Thoracic aorta (tissue), 2 donors: ENCODE measurements at places on chromosomes 1 and 21. TPM values are rescaled to one million over a fixed set of nuclear protein-coding genes. Genes with fewer than 3 reads are reported as not detected.

GRCh38 chr1:42152119-42152518, 1.1 kb upstream of the GUCA2B start:
- H3K27me3 ChIP-seq: no peaks in the 10 kb centered on the region
- H3K4me1 ChIP-seq: no peaks in the 10 kb centered on the region
- H3K27ac ChIP-seq: no peak overlapping the region
- no peaks in the 10 kb centered on the region for H3K36me3 ChIP-seq
- no peak for DNase-seq

DNA sequence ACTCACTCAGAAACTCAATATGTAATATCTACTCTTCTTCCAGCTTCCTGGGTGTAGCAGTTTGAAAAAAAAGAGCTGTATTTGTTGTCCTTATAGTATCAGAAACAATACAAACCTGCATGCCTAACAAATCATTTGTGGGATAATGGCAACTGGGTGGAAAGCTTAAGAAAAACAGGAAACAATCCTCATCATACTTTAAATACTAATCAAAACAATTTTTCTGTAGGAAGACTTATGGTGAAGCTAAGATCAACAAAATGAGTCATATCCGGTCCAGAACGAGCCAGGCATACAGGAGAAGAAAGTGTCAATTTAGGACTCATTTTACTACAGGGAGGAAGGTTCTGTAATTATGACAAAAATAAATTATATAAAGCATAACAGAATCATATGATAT, 181.8 kb upstream of the ADGRL4 start:
- DNase-seq: no peak
- no peak overlapping the region for H3K27ac ChIP-seq
- H3K36me3 ChIP-seq: no peaks in the 10 kb centered on the region
- H3K27me3 ChIP-seq: no peaks in the 10 kb centered on the region
- H3K4me3 ChIP-seq: no peak overlapping the region
- H3K4me1 ChIP-seq: no peaks in the 10 kb centered on the region

CSMD2 gene
- 3.0 TPM for total RNA-seq

SPRR4 gene
- not detected for total RNA-seq

GBP6 gene
- 0.27 TPM for total RNA-seq

ASCL5 gene
- total RNA-seq: not detected
